Pulmonary artery endothelial cell (primary cell): ENCODE measurements at places on chromosomes 4 and X. TPM values are rescaled to one million over a fixed set of nuclear protein-coding genes. Genes with fewer than 3 reads are reported as not detected.

ADGRG2 gene
- total RNA-seq, result 0.04 TPM in 1 of 2 replicates, not detected in the other

PRDM8 gene
- total RNA-seq, result 0.14 and 0.33 TPM in 2 replicates

HPGDS gene
- not detected in 2 replicates for total RNA-seq

MUC7 gene
- not detected in 2 replicates for total RNA-seq

GABRQ gene
- 0.04 TPM in 1 of 2 replicates, not detected in the other for total RNA-seq

PHKA1 gene
- 9.6 and 12.4 TPM in 2 replicates for total RNA-seq

MAGEC2 gene
- not detected in 2 replicates for total RNA-seq

APOO gene
- 7.9 and 11.6 TPM in 2 replicates for total RNA-seq

MAGEA8 gene
- not detected in 2 replicates for total RNA-seq

KCTD8 gene
- total RNA-seq, result under 0.01 and 0.28 TPM in 2 replicates

GRPR gene
- under 0.01 and 0.11 TPM in 2 replicates for total RNA-seq

NEUROG2 gene
- not detected in 2 replicates for total RNA-seq

PASD1 gene
- total RNA-seq, result not detected in 2 replicates

NPFFR2 gene
- total RNA-seq, result 0.07 TPM in 1 of 2 replicates, not detected in the other

SUPT20HL2 gene
- total RNA-seq, result not detected in 2 replicates

ITM2A gene
- 1.5 and 15.4 TPM in 2 replicates for total RNA-seq

PDHA1 gene
- 145 and 169 TPM in 2 replicates for total RNA-seq

SPOCK3 gene
- not detected in 2 replicates for total RNA-seq

MAGEC3 gene
- total RNA-seq, result not detected in 2 replicates

SLITRK4 gene
- total RNA-seq, result 1.6 and 1.7 TPM in 2 replicates

HDAC8 gene
- total RNA-seq, result 28.4 and 33.8 TPM in 2 replicates

TACR3 gene
- total RNA-seq, result not detected in 2 replicates

SMR3B gene
- not detected in 2 replicates for total RNA-seq

CCDC160 gene
- total RNA-seq, result not detected in 2 replicates

SPANXN3 gene
- total RNA-seq, result not detected in 2 replicates

MTNR1A gene
- not detected in 2 replicates for total RNA-seq

TCEAL7 gene
- 1.9 and 15.7 TPM in 2 replicates for total RNA-seq

SMIM10 gene
- total RNA-seq, result 1.3 and 2.2 TPM in 2 replicates

SYTL5 gene
- total RNA-seq, result not detected in 2 replicates

UGT2B17 gene
- total RNA-seq, result not detected in 2 replicates

CYLC1 gene
- not detected in 2 replicates for total RNA-seq

MAGEA4 gene
- not detected in 2 replicates for total RNA-seq

STBD1 gene
- 2.6 TPM in 2 replicates for total RNA-seq

GPR50 gene
- total RNA-seq, result not detected in 2 replicates

SGCB gene
- 24.4 and 35.9 TPM in 2 replicates for total RNA-seq

OTUD6A gene
- total RNA-seq, result not detected in 2 replicates

GPR78 gene
- total RNA-seq, result not detected in 2 replicates

FAAH2 gene
- 1.4 and 2.6 TPM in 2 replicates for total RNA-seq

SLC2A9 gene
- total RNA-seq, result 0.92 and 1.1 TPM in 2 replicates

PCDH7 gene
- total RNA-seq, result 6.8 and 19.7 TPM in 2 replicates

C4orf17 gene
- total RNA-seq, result not detected in 2 replicates

EVC2 gene
- 9.3 and 12.1 TPM in 2 replicates for total RNA-seq
